ENCODE measurements at places on chromosomes 16 and 17. TPM values are rescaled to one million over a fixed set of nuclear protein-coding genes. Genes with fewer than 3 reads are reported as not detected.

Gene ODAD4
- total RNA-seq: 1.9 TPM

- DNase-seq: no peak
Observed at GRCh38 chr16:89525146-89525913, 17.1 kb downstream of the SPG7 start.

Gene PDP2
- total RNA-seq: 6.6 TPM

- DNase-seq: no peak
Observed at GRCh38 chr17:39658346-39658745, 6.8 kb upstream of the TCAP start.

Gene SETD1A
- total RNA-seq: 1.1 TPM

DNA sequence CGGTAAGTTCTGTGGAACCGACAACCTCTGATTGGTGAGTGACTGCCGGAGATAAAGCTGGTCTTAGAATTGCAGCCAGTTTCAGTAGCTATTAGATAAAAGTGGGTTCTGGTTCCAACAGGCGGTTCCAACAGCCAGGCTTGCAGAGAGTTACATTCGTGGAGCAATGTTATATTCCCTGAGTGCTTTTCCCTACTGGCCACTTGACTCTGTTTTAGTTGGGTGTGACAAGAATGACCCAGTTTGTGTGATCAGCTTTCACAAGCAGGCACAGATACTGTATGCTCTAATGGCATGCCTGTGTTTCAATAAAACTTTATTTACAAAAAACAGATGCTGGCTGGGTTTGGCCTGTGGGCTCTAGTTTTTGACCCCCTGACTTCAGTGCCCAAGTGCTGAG is 196.6 kb downstream of the SNX29 start:
- DNase-seq: no peak

DNA sequence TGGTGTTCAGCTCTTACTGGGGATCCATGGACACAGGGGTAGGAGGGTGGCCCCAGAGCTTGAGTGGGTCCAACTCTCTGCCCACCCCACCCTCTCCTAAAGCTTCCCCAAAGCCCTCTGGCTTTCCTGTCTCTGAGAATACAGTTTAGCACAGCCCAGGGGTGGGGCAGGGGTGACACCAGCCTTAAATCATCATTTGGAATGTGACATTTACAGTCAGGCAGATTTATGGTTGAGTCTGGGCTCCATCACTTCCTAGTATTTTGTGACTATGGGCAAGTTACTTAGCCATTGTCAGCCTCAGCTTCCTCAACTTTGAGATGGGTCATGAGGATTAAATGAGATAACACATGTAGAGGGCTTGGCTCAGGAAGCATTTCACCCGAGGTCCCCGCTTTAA is 193.1 kb upstream of the IRX6 start:
- DNase-seq: no peak
